Dermis blood vessel endothelial cell (primary cell): ENCODE measurements at places on chromosomes 7 and 10. TPM values are rescaled to one million over a fixed set of nuclear protein-coding genes. Genes with fewer than 3 reads are reported as not detected.

Gene NT5C3A
- 31.3 and 32.9 TPM in 2 replicates for total RNA-seq

Gene NYAP1
- 4.3 and 5.4 TPM in 2 replicates for total RNA-seq

Gene PDE6C
- not detected in 2 replicates for total RNA-seq

Gene DLX6
- total RNA-seq: not detected in 2 replicates

Gene VWA2
- not detected in 2 replicates for total RNA-seq
